ENCODE measurements at places on chromosomes 16 and 17.
A peak's percentile ranks its signal among the peaks of the same experiment; 100 is the strongest.

- no peak for DNase-seq
Observed at GRCh38 chr16:86018071-86018470, 119.1 kb downstream of the IRF8 start.

DNA sequence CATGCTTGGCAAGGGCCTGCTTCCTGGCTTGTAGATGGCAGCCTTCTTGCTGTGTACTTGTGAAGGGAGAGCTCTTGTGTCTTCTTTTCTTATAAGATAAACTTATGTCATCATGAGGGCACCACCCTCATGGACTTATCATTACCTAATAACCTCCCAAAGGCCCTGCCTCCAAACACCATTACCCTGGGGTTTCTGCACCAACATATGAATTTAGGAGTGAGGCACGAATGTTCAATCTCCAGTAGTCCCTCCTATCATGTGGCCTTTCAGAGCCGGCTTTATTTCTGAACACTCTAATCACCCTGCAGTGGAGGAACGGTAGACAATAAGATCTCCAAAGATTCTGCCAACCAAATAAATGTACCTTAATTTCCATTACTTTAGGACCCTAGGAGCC, 144.3 kb downstream of the ABCC12 start:
- no peak for DNase-seq

DNA sequence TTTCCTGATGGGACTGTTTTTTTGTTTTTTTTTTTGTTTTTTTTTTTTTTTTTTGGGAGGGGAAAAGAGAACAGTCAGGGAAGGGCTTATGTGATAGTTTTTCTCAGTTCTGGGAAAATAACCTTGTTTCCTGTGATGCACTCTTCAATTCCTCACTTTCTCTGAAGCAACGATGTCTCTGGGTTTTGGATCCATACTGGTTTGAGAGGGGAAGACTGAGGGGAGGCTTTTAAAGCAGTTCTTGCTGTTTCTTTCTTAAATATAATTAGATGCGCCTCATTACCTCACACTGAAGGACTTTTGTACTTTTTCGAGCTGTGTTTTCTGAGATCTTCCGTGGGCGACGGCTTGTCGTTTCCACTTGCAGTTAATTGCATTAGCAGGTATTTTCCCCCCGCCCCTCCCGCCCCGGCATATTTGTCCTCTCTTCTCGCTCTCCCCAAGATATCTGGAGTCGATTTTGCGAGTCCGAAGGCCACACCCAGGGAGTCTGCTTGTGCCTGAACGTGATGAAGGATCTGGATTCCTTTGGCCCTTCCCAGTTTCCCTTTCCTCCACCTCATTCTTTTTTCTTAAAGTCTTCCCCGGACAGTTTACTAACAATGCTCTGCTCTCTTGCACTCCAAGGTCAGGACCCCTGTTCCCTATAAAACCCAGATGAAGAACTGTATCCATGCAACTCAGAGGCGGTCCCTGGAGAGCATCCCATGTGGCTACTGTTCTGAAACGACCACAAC, 125.2 kb upstream of the ZFHX3 start:
- DNase-seq: no peak

GRCh38 chr17:45277216-45277849, 15.4 kb upstream of the SPATA32 start:
- peak; percentile 70 for DNase-seq

GRCh38 chr17:49987290-49987585, 7.8 kb downstream of the DLX3 start:
- no peak for DNase-seq

DNA sequence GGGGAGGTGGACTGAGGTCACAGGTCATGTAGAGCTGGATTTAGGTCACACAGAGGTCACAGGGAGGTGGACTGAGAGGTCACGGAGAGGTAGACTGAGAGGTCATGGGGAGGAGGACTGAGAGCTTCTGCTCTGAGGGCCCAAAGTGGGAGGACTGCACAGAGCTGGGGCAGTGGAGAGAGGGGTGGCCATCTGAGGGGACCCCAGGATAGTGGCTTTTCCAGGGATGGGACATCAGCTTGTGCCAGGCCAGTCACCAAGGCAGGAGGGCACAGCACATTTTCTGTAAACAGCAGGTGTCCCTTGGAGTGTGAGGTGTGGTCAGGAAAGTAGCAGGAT, 26.1 kb upstream of the JPT2 start:
- no peak for DNase-seq

DNA sequence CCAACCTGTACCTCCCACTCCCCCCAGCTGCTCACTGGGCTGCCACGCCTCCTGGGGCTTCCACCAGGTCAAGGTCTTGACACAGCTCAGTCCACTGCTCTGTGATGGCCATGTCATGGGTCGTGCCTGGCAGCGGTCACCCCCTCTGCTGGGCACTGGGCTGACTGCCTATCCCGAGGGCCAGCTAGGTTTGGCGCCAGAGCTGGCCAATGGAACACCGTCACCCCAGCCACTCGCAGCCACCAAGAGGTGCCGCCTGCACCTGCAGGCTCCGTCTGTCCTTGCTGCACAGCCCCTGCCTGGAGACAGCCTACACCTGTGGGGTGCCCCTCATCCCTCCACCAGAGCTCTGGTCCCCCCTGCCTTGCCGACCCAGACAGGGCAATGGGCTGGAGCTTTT, 4.5 kb upstream of the RAB40C start:
- no peak for DNase-seq

DNA sequence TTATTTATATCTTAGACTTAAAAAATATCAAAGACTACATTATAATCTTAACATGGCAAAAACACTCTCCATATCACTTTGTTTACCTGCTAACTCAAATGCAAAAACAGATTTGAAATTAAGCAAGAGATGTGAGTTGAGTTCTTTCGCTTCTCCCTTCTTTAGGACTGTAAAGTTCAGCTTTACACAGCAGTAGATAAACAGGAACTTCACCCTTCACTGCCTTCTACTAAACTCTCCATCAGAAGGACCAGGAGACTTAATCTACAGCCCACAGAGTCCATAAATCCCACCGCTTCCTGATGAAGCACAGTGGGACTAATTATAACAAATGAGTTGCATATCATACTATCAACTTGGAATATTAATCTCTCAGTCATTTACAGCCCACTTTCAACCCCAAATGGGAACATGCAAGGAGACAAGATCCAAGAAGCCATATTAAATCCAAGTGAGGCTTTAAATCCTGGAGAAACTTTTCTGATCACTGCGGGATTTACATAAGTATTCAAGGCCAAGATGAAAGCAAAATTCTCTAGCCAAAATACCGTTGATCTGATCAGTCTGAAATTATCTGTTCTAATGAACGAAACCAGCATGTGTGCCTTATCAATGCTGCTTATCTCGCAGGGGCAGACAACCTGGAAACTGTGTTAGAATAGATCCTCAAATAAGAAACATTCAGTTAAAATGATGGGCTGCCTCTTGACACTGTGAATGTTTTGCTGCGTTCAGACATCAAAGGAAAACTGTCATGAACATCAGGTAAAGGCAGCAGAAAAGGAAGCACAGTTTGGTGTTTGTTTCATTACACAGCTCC, 1.6 kb downstream of the AMFR start:
- no peak for DNase-seq

- DNase-seq: no peak
Observed at GRCh38 chr16:66886321-66886720, 6.0 kb downstream of the PDP2 start.

DNA sequence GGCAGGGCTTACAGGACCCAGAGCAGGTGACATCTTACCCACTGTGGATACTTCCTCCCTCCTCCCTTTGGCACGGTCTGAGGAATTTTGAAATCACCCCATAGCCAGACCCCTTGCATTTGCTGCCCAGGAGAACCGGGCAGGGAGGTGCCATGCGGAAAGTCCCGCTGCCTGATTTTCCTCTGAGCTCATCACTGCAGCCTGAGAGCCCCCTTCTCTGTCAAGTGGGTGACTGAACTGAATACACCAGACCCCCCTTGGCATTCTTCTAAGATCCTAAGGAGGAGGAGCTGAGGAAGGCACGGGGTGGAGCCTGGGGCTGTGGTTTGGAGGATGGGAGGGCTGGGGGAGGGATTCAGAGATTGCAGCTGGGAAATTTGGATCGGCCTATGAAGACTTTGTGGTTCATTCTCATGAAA, 173.4 kb downstream of the RAB11FIP4 start:
- no peak for DNase-seq

DNA sequence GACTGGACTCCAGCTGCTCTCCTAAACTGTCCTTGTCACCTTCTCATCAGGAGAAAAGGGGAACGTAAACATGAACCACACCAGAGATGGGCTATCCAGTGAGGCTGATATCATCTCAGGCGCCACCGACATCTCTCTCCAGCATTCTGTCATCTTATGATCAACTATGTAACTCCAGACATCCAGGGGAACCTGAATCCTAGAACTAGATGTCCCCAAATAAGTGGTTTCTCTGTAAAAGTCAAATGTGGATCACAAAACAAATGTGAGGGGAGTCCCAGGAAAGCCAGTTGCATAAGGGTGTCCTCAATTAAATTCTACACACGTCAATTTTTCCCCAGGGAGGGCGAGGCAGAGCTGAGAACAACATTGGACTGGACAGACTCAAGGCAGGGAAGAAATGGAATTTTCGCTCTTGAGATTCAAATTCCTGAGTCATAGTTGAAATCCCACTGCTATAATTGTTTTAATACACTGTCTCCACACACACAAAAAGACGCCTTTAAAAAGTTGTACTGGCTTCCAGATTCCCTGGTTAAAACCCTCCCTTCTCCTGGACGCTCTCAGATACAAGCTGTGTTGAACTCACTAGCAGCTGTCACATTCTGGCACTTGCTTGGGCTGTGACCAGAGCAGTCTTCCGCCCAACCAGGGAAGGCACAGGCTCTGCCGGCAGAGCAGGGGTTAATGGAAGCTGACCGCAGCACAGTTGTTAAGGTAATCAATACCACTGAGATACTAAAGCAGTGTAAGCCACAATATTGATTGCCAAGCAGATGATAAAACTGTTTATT, 62.6 kb downstream of the ZFHX3 start:
- DNase-seq: no peak

- no peak for DNase-seq
Observed at GRCh38 chr17:68384941-68385340, 72.4 kb downstream of the WIPI1 start.

- DNase-seq: no peak
Observed at GRCh38 chr16:89150090-89150835, 21.3 kb upstream of the CDH15 start.

- DNase-seq: no peak
Observed at GRCh38 chr16:31258366-31258765, 1.4 kb upstream of the ITGAM start.

DNA sequence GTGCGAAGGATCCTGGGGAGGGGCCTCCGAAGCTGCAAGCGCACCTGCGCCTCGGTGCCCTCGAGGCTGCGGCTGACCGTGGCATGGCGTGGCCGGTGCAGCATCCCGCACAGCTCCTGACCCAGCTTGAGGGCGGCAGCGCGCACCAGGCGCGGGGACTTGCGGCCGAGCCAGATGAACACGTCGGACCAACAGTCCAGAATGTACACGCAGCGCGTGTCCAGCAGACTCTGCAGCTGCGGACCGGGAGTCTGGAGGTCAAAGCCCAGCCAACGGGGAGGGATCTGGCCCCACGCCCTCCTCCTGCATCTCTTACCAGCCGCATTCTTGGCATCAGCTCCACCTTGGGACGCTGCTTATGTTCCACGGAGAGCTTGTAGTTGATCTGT, 10.9 kb downstream of the FLII start:
- no peak for DNase-seq

GRCh38 chr17:71117466-71117865, 948.1 kb downstream of the KCNJ2 start:
- DNase-seq: no peak

DNA sequence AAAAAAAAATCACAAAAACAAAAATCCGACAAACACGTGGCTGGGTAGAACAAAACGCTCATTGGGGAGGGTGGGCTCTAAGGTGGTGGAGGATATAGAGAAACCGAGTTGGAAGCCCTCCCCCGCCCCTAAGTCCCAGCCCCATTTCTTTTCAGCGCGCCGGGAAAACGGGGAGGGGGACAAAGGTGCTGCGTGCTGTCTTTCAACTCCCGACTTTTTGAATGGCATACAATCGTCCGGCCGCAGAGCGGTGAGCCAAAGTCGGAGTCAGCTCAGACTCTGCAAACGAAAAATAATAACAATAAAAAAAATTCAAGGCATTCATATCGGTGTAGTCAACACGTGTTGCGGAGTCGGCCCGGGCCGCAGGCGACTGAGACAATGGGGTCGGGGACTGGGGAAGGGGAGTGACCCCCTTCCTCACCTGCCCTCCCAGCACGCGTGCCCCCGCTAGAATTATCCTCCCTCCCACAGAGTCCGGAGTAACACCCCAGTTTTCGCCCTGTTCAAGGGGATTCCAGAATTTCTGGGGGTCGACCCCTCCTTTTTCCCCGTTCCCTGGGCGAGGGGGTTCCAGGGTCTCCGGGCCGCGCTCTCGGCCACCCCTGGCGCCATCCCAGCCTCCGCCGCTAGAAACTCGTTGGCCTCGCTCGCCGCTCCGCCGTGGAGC, 1.7 kb upstream of the IGF2BP1 start:
- DNase-seq: peak; percentile 22

GRCh38 chr17:40251576-40251975, 32.5 kb downstream of the WIPF2 start:
- no peak for DNase-seq

- no peak for DNase-seq
Observed at GRCh38 chr17:50853015-50853615, 13.0 kb downstream of the TOB1 start.

GRCh38 chr17:8976638-8977037, 11.1 kb upstream of the PIK3R5 start:
- DNase-seq: peak; percentile 98

Measured in NCI-H748 treated with DMSO at 0.1 percent for 48 hours (cell line).